ENCODE measurements at places on chromosomes 13 and 19.

DNA sequence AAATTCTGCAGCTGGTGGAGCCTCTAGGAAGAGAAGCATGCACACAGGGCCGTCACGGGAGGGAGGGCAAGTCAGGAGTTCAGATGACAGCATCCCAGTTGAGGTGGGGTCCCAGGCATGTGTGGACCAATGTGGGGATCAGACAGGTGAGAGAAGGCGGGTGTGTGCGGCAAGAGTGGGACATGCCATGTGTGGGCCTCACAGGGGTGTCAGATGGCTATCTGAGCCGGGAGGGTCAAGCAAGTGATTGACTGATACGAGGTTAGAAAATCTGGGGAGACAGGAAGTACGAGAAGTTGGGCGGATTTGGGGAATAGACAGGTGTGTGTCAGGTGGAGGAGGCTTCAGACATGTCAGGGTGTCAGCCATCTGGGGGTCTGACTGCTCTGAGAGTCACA, 8.9 kb downstream of the RASGRP4 start:
- DNase-seq: no peak

- DNase-seq: no peak
These were observed 199.4 kb upstream of the IPO5 start for GRCh38 chr13:97753942-97754670.

- no peak for DNase-seq
These were observed 78.5 kb upstream of the MCF2L start for GRCh38 chr13:112890316-112891145.

DNA sequence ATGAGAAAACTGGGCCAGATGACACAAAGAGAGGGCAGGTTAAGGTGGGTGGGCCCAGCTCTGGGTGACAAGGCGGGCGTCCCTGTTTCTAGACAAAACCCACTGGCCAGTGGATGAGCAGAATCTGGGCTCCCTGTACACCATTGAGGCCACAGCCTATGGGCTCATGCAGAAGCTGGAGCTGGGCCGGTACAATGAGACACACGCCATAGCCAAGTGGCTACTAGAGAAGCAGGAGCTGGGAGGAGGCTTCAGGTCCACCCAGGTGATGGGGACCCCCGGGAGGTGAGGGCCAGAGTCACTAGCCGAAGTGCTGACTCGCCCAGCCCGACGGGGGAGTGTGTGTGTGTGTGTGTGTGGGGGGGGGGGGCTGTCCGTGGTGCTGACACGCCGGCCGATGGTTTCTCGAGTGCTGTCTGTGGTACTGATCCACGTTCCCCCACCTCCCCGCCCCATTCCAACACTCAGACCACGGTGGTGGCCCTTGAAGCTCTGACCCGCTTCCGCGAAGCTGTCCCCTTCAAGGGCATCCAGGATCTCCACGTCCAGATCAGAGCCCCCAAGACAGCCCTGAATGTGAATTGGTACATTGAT, 24.3 kb upstream of the SHFL start:
- no peak for DNase-seq

DNA sequence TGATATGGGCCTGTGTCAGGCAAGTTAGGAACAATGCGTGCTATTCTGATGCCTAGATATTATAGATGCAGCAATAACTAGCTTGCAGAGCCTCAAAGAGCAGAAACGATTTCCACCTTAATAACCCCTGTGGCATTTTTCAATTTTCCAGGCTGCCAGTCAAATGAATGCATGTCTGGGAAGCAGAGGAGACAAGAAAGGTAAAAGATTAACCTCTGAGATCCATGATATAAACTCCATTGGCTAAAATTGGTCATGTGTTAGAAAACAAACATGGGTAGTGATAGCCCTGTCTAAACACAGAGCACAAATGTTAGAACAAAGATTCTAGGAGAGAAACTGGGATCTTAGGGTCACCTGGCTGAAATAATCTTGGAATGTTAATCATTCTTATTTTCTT, 811.1 kb downstream of the DIAPH3 start:
- DNase-seq: no peak

DNA sequence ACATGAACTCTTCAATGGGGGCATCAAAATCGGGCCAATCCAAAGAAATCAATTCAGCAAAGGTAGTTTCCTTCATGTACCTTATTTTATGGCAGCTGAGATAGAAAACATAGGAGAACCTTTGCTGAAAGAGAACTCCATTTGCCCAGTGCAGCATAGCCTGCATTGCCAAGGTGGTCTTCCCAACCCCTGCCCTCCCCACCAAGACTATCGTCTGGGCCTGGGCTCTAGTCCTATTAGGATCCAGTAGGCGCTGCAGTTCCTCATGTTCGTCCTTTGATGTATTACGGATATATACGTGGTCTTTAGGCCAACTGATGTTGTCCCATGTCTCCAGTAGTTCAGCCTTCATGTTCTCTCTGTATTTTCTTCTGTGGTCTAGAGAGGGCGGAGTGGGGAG, 19.2 kb downstream of the NLRP13 start:
- no peak for DNase-seq

DNA sequence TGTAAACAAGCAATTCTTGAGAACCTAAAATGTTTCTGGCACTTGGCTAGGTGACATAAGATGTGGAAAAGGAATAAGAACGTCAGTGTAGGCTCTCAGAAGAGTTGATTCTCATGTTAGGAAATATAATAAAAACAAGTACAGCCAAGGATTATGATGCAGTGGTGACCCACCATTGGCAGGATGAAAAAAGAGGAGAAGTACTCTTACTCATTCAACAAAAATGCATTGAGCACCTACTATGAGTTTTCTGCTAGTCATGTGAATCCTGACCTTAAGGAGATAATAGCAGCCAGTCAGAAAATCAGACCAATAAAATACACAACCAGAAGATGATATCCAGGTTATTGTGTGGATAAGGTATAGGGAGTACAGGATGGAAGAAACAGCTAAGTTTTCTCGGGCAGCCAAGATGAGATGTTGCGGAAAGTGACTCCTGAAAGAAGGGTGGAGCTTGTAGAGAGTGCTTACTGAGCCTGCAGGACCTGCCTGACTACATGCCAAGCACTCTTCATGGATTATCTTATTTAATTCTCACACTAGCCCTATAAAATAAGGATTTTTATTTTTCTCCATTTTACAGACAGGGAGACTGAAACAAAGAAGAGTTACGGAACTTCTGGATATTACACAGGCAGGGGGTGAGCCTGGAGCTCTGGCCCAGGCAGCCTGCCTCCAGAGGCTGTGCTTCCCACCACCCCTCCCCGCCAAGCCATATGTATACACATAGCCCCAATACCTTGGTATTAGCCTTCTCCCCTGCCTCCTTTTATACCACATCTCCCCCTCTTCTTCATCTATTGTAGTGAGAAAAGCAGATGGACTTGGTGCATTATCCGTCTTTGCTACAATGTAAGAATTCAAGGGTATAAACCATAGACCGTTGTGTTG, 58.0 kb downstream of the TGDS start:
- DNase-seq: no peak

DNA sequence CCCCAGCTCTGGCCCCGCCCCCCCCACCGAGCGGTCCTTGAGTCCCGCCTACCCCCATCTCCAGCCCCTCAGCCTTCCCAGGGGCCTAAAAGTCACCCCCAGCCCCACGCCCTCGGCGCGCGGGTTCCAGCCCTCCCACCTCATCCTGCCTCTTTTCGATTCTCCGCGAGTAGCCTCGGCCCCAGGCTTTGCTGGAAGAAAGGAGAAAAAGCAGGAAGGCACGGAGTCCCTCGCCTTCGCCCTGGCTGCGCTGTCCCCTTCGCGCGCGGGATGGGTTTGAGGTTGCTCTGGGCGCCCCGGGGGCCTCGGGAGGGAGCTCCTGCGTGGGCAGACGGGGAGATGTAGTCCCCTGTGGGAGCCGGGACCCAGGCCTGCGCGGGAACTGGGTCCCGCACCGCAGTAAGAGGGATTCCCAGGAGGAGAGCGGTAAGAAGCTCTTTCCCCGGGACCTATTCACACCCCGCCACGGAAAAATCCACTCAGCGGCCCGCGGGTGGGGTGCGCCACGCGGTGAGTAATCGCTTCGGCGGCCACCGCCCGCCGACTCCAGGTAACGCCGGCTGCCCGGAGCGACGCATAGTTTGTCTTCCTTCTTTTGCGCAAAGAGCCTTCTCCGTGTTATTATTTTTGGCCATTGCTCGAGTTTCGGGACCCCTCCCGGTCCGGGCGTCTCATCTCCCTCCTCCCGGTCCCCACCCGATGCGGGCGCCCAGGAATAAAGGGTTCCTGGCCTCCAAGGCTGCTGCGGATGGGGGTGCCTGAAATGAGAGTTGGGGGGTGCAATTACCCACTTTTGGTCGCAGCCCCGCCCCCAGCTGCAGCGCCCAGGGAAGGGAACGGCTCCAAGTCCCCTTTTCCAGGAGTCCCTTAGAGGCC, 865 bp upstream of the CRLF1 start:
- no peak for DNase-seq

DNA sequence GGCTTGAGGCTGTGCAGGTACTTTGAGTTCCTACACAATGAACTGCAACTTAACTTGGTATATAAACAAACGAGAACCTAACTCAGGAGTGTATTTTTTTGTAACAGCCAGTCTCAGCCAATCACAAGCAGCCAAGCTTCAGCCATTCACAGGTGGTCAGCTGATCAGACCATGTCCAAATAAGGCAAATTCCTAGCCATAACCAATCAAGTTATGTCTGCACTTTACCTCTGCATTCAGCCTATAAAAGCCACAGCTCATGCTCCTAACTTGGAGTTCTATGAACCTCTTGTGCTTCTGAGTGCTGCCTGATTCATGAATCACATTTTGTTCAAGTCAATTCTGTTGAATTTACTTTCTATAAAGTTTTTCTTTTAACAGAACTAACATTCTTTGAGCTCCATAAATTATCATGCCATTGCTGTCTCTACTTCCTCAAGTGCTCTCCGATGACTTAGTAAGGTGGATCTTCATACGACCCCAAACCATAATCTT, 16.8 kb upstream of the MEDAG start:
- no peak for DNase-seq

GRCh38 chr13:58573743-58574142, 942.2 kb downstream of the PCDH17 start:
- DNase-seq: no peak

DNA sequence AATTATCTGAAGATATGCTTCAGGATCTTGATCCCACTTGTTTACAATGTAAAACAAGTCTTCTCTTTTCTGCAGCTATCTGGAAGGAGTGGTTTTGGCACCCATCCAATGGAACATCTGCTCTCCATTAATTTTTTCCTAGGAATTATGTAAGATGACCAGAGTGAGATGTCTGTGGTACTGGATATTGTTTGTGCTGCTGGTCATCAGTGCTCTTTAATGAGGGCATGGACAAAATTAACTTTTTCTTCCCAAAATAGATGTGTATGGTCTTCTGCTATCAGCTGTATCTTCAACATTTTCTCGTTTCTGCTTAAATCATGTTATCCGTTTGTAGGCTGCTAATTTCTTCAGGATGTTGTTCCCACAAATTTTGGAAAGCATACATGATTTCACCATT, 415.4 kb upstream of the KLHL1 start:
- no peak for DNase-seq

- DNase-seq: no peak
These were observed 967.8 kb downstream of the PCDH9 start for GRCh38 chr13:66262330-66262729.

- no peak for DNase-seq
These were observed 37.1 kb upstream of the TFDP1 start for GRCh38 chr13:113547238-113547971.

DNA sequence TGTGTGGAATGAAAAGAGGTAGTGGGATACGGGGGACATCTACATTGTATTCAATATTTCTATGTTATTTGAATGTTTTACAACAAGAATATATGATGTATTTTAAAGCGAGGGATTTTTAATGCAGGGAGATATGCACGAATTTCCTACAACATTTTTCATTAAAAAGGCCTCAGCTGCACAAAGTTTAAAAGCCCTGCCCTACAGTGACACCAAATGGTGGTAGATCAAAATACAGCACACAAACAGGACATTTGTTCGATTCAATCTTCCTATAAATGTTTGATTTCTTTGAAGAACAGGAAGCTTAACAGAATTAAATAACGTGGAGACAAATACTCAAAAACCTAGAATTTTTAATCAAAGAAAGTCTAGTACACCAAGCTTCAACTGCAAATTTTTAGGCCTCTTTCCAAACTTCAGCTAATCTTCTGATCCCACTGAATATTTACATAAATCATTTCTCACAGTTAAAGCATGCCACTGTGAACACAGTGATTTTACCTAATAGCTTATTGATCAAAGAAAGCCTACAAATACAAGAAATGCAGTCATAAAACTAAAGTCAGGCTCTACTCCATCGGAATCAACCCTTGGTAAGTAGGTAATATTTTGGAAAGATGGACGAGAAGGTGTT, 257.2 kb downstream of the DIAPH3 start:
- no peak for DNase-seq

DNA sequence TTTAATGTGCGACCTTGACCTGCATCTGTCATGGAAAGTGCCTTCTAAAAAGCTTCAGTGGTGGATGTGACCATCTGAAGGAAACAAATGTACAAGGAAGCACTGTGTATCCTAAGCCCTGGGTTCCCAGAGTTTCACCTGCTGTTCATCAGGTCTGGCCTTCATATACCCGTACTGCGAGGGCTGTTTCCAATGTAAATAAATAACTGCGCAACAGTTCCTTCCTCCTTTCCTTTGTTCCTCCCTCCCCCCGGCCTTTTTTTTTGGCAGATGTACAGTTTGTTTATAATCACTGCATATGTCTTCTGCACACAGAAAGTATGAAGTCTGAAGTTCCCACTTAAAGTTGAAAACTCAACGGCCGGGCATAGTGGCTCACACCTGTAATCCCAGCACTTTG, 5.2 kb downstream of the FAAP24 start:
- no peak for DNase-seq

DNA sequence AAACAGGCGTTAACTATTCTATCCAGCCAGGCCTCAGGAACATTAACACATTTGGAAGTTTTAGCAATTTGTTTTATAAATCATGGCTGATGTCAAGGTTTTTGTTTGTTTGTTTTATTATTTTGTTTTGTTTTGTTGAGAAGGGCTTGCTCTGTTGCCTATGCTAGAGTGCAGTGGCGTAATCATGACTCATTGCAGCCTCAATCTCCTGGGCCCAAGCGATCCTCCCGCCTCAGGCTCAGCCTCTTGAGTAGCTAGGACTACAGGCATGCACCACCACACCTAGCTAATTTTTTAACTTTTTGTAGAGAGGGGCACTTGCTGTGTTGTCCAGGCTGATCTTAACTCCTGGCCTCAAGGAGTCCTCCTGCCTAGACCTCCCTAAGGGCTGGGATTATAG, 28.3 kb downstream of the NUP58 start:
- no peak for DNase-seq

DNA sequence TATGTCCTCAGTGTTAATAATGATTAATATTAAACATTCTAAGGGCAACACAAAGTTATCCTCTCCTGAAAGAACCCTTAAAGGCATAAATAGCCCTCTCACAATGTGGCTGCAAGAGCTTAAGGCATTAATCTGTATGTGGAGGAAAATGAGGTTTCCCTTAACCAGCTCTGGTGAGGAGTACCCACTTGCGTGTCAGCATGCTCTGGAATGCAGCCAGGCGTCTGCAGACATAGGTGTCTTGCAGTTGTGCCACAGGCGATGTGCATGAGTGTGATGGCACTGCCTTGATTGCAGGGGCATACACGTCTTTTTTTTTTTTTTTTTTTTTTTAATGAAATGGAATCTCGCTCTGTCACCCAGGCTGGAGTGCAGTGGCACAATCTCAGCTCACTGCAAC, 91.9 kb downstream of the RAB20 start:
- no peak for DNase-seq

- DNase-seq: no peak
These were observed 1.2 kb upstream of the KLF16 start for GRCh38 chr19:1864480-1865171.

Data from T follicular helper cell (primary cell).